ENCODE measurements at places on chromosomes 3 and 15.
A peak's percentile ranks its signal among the peaks of the same experiment; 100 is the strongest.

- peak; percentile 33 for DNase-seq
Observed at GRCh38 chr3:190053919-190054672, 66.6 kb downstream of the P3H2 start.

DNA sequence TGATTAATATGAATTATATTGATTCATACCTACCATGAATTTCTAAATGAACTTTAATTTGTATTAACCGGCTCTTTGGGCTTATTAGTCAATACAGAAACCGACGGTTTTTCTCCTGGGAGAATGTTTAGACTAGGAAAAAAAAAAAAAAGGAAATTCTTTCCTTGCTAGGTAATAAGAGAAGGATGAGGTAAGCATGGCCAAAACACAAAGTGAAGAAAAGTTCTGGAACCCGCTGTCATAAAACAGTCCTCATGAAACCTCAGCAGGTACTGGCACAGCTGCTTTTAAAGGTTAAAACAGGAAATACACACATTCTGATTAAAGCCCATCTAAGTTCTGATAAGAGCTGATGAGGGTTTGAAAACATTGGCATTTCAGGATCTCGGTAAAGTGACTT lies 30.8 kb upstream of the PSTPIP1 start:
- DNase-seq = no peak

- DNase-seq = no peak
Observed at GRCh38 chr3:1374471-1374870, 281.6 kb downstream of the CNTN6 start.

DNA sequence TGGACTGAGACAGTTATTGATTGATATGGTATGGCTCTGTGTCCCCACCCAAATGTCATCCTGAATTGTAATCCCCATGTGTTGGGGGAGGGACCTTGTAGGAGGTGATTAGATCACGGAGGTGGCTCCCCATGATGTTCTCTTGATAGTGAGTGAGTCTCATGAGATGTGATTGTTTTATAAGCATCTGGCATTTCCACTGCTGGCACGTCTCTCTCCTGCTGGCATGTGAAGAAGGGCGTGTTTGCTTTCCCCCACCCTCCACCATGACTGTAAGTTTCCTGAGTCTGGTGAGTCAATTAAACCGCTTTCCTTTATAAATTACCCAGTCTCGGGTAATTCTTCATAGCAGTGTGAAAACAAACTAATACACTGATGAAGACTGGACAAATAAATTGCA lies 105.6 kb upstream of the MELTF start:
- DNase-seq = no peak

GRCh38 chr3:19811689-19812088 lies 122.3 kb downstream of the EFHB start:
- DNase-seq = no peak

- DNase-seq = peak; percentile 44
Observed at GRCh38 chr3:135125171-135125801, 330.2 kb downstream of the EPHB1 start.

DNA sequence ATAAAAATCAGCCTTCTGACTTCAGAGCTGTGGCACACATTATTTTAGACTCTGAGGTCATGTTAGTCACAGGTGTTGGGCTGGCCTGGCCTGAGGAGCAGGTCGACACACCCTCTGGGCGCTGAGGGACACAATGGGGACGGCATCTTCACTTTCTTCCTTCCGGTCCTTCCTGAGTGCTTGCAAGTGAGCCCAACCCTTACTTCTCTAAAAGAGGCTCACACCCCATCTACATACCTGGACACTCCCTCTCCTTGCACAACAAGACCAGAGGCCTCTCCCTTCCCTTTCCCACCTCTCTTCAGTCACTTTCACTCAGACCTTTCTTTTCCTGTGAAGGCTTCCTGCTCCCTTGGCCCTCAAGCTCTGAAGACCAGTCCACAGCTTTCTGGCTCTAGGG lies 85.4 kb downstream of the XXYLT1 start:
- DNase-seq = no peak

GRCh38 chr3:37693511-37694283 lies 168.0 kb upstream of the CTDSPL start:
- no peak for DNase-seq

GRCh38 chr15:34808016-34808415 lies 12.7 kb upstream of the ACTC1 start:
- DNase-seq = no peak

DNA sequence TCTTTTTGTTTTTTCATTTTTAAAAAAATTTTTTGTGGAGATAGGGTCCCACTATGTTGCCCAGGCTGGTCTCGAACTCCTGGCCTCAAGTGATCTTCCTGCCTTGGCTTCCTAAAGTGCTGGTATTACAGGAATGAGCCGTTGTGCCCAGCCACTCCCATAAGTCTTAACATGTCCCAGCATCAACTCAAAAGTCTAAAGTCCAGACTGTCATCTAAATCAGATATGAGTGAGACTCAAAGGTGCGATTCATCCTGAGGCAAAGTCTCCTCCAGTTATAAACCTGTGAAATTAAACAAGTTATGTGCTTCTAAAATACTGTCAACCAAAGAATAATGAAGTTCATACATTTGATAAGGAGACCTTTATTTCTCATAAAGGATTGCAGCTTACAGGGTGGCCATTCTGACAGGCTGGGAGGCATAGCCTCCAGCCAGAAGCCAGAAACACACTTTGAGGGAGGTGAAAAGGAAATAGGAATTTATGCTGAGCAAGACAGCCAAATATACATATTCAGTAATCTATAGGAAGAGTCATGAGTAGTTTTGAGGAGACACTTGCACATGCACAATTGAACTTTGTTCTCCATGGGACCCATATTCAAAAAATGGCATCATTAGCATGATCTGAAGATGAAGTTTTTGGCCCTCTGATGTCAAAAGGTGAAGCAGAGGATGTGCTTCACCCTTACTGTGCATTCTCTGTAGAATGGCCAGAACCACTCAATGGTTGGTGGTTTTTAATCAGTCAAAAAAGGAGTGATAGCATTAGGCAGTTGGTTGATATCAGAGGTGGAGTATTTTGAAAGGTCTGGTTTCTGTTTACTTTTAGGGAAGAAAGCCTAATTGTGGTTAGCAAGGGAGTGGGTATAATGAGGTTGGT lies 11.0 kb upstream of the ZNF662 start:
- DNase-seq = peak; percentile 28

DNA sequence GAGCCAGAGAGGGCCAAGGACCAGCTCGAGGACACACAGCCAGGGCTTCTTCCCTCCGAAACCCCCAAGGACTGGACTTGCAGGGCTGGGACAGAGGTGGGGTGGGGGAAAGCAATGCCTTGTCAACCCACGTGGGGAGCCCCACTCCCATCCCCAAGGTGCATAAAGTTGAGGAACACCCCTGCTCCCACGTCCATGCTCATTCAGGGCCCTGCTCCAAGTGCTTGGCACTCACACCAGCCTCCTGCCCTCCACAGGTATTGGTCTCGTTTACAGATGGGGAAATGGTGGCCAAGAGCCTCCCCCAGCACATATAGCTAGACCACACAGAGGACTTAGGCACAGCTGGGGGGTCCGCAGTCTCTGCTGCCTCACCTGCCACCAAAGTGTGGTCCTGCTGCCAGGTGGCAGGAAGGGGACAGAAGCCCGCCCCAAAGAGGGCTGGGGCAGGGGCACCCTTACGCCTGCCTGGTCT lies 50.5 kb upstream of the CSPG4 start:
- DNase-seq = no peak

GRCh38 chr3:182521339-182521738 lies 272.0 kb upstream of the ATP11B start:
- DNase-seq = no peak

DNA sequence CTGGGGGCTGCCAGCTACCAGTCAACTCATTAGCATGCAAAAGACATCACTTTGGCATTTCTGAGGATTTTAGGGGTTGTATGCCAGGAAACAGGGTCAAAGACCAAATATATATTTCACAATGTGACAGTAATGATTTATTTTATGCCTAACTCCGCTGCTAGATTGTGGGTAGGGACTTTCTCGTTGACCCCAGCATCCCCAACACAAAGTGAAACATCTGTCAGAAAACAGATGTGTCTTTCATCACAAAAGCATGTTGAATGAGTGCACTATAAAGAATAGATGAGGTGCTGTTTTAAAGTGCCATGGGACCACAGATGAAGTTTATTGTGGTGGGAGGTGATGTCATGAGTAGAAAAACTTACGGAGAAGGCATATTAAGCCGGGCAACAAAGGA lies 59.7 kb downstream of the ITPR1 start:
- no peak for DNase-seq

GRCh38 chr15:51312166-51313073 lies 26.0 kb downstream of the CYP19A1 start:
- DNase-seq = no peak

DNA sequence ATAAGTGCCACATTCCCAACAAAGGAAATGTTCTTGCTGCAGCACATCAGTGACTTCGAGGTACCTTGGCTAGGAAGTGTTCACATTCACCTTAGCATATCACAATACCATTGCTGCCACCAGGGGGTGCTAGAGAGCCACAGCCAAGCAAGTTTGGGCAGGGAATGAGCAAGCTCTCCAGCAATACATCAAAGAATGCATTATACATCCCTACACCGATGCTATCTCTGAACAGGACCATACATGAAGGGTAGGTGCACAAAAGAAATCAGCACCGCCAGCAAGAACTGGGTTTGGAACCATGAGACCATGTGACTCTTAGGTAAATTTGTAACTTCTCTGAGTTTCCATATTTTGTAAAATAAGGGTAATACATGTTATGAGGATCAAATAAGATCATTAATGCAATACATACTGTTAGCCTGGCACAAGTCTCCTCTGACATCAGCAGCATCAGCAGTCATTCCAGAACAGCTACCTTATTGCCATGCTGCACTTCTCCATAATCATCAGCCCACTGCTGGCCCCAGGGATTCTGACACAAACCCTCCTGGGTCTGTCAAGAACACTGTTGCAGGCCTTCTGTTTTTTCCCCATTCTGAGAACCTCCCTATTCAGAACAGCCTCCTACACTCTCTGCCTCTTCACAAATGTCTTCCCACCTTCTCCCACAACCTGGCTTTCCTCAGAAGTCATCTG lies 37.5 kb downstream of the RYK start:
- peak; percentile 89 for DNase-seq

- no peak for DNase-seq
Observed at GRCh38 chr3:24259901-24260512, 234.6 kb downstream of the THRB start.

DNA sequence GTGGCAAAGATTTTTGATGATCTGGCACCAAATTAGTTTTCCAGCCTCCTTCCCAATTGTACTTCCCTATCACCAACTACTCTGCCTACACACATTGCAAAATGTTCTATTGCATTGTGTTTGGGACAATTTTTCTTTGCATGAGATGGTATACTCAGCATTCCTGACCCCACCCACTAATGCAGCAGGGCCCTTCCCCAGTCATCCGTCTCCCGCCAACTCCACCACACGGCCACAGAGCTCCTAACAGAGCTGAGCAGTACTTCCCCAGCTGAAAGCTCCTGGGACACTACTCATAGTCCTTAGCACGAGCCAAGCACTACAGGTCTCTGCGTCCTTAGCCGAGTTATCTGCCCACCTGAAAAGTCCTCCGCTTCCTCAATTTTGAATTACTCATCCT lies 34.2 kb downstream of the TXNRD3 start:
- DNase-seq = no peak

GRCh38 chr3:111989061-111989678 lies 9.6 kb upstream of the TAGLN3 start:
- DNase-seq = peak; percentile 85

GRCh38 chr3:98733053-98733811 lies 29.9 kb upstream of the ST3GAL6 start:
- DNase-seq = no peak

DNA sequence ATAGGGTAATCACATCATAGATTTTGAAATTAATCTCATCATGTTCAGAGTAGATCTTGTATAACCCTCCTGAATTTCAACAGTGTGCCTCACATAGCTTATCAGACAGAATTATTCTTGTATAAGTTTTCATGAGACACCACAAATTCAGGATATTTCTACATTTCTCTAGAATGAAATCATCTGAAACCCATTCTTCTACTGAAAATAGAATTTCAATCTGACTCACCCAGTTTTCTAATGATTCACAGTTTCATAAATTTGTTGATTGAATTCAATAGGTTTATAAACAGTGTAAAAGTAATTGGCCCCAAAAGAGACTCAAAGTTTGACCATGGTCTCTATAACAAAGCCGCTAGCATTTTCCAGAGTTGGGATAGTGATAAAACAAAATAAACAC lies 1082.6 kb upstream of the EPHA6 start:
- no peak for DNase-seq

GRCh38 chr3:36372534-36372935 lies 7.8 kb upstream of the STAC start:
- no peak for DNase-seq

DNA sequence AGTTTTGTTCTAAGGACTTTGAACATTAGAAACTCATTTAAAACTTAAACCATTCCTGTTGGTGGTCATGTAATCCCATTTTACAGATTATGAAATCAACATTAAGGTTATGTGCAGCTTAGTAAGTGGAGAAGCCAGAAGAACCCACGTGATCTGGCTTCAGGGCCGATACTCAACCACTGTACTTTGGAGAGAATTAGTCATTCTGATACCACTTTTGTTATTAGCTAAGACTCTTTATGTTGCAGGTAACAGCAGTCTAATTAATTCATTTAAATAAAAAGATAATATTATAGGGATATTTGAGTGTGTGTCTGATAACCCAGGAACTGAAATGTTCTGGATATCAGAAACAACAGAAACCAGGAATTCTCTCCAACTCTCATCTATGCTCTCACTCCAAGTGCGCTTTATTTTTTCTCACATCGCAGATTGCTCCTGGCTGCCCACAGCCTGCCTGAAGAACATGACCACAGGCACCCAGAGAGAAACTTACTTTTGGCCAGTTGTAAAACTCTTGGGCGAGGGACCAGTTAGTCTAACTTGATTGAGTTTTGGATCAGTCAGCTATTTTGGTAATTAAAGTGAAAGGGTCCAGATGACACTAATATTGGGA lies 25.2 kb downstream of the UBE2E1 start:
- no peak for DNase-seq

GRCh38 chr3:169379496-169380090 lies 283.9 kb downstream of the MECOM start:
- peak; percentile 40 for DNase-seq

DNA sequence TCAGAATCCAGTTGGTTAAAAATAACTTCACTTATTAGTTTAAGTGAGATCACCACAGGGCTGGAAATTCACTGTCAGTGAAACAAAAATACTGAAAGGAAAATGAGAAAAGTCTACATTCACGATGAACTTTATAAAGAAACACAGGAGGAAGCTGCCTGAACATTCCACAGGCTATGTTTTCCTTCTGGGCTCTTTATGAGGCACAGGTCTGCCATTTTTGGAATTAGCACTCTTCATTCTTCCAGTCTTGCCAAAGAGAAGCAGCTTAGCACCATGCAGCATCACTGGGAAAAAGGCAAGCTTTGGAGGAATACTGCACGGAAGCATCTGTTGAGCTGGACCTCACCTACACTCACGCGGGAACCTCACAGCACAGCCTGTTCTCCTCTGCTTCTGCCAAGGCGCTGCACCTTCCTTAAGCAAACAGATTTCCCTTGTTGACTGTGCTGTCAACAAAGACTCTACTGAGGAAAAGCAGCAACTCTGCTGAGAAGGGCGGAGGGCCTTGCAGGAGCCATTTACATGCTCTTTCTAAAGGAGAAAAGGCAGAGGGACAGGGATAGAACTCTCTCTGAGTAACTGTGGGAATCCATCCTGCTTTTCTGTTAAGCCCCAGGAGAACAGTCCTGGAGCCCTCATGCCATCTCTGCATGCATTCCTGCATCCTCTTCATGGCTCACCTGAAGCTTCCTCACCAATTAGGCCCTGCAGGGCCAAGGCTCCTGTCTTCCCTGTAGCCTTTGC lies 15.7 kb downstream of the SUSD5 start:
- peak; percentile 12 for DNase-seq
